ENCODE measurements at places on chromosomes 2 and 18.

GRCh38 chr18:12658426-12659138 lies 675 bp upstream of the SPIRE1 start:
- DNase-seq = no peak

DNA sequence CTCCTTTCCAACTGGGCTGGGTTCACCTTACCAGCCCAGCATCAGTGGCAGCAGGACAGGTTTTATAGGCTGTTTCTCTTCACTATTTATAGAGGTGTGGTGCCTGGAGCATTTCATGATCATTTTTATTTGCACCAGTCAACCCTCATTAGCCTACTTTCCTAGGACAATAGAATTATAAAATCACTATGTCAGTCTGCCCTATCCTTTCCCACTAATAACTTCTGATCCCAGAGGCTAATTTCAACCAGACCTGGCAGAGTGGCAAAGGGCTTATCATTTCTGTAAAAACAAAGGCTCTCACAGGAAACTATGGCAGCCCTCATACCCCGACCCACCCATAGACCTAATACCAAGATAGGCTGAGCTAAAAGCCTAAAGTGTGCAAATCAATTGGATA lies 243.5 kb upstream of the TMEFF2 start:
- no peak for DNase-seq

DNA sequence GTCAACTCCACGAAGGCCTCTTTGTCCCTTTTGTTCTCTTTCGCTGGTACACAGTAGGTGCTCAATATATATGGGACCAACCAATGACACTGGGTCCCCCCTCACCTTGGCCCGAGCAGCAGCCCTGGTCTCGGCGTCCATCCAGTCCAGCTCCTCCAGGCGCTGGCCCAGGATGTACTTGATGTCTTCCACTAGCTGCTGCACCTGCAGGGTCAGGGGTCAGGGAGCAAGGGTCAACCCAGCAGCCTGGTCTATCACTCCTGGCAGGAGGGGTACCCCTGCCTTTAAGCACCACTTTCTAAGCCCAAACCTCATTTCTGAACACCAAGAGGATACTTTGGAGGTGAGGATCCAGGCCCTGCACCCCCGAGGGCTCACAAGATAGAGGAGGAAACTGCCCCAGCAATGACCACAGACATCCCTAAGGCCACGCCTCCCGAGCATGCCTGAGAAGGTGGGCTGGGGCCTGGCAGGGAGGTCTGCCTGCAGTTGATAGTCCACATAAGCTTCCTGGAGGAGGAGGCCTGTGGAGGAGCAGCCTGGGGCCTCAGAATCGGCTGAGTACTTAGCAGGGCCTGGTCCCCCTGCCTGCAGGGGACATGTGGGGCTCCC lies 4.2 kb downstream of the ECEL1 start:
- no peak for DNase-seq

GRCh38 chr18:38576916-38577315 lies 1011.3 kb upstream of the CELF4 start:
- no peak for DNase-seq

- DNase-seq = no peak
Measured at GRCh38 chr2:203867561-203868200, at the start of gene CTLA4. Gene CTLA4, plus strand, starts transcription at chr2:203867771. Its CDS starts 172 bp downstream, at chr2:203867943.

GRCh38 chr2:197777823-197778407 lies 7.2 kb downstream of the BOLL start:
- peak; percentile 38 for DNase-seq

- no peak for DNase-seq
Measured at GRCh38 chr2:73205611-73206010, 3.2 kb downstream of the NOTO start.

DNA sequence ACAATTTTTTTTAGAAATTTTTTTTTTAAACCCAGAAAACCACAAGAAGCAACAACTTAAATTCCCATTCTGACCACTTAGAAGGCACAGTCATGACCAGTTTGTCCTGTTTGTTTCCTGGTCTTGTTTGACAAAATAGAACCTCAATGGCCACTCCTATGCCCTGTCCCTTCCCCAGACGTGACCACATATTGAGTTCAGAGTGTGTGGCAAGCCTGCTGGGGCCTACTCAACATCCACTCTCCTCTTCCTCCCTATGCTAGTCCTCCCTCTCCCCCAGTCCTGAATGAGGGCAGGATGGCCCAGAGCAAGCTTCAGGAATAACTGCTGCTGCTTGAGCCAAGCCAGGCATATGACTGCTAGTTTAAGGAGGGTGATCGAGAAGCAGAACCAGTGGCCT lies 89.6 kb downstream of the PRELID3A start:
- no peak for DNase-seq

DNA sequence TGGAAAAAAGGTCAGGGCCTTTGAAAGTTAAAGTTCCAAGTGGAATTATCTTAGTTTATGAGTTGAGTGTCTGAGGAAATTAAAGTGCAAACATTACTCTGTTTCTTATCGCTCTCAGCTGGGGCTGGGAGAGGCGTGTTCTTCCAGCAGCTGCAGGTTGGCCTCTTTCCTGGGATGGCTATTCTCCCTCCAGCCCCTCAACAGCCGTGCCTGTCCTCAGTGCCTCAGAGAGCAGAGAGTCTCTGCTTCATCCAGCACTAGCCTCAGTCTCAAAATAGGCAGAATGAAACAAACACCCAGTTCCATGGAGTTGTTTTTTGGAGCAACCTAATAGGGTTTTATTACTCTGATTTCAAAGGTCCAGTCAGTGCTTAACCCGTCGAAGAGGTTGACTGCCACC lies 298.1 kb downstream of the GALR1 start:
- DNase-seq = no peak

- no peak for DNase-seq
Measured at GRCh38 chr2:819121-819520, 131.5 kb upstream of the SNTG2 start.

- DNase-seq = no peak
Measured at GRCh38 chr18:22172594-22173049, 3.2 kb downstream of the GATA6 start.

DNA sequence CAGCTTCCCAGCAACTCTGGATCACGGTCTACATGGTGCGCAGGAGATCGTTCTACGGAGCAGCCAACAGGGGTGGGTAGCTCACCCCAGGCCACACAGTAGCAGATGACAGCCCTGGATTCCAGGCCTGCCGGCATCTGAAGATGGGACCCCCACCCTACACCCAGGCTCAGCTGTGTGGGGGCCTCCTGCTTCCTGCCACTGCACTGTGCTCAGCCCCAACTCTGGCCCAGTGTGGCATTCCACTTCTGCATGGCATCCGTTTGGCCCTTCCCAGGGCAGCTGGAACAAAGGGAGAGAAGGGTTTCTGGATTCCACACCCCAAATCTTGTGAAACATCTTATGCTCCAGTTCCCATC lies 9.1 kb downstream of the PER2 start:
- DNase-seq = no peak

Data from SW 1271 (cell line).